ENCODE measurements at places on chromosomes 7 and 10.

DNA sequence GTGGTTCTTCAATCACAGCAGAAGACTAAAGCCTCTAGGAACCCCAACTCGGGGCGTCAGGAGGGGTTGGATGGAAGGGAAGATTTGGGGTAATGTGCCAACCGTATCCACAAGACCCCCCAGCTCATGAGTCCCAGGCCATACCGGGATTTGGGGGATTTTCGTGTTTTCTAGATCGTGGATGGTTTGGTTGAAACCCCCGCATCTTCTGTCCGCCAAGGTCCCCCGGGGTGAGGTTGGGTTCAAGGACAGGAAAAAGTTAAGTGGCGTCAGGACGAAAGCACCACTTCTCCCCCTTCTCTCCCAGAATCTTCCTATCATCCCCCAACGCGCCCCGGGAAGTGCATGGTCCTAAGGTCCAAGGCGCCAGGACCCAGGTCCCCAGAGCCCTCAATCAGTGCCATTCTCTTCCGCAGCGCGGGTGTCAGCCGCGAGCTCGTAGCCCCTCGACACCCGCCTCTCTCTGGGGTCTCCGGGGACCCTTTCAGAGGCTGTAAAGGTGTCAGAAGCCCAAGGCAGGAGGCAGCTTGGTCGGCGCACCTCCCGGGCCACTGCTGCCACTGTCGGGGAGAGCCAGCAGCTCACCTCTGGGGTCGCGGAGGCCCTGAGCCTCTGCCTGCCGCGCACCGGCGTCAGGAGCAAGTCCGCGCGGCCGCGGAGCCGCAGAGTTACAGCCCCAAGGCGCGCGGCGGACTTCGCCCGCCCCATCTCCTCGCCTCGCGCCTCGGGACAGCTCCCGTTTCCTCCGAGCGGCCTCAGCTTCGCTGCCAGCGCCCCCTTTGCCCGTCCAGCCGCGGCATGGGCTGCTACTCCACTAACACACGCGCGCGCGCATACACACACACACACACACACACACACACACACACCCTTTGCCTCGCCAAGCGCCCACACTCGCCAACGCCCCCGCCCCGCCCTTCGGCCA, 1.5 kb downstream of the MKX start:
- DNase-seq = no peak

GRCh38 chr10:97465982-97466381, 20.0 kb downstream of the ZDHHC16 start:
- DNase-seq = no peak

- DNase-seq = no peak
Measured at GRCh38 chr10:119651514-119652360, 557 bp downstream of the BAG3 start.

GRCh38 chr7:6143997-6144396, 112.8 kb downstream of the ANKRD61 start:
- DNase-seq = no peak

- peak; percentile 79 for DNase-seq
Measured at GRCh38 chr7:36264123-36264801, 111.2 kb downstream of the EEPD1 start.

- no peak for DNase-seq
Measured at GRCh38 chr7:71193099-71193810, 61.3 kb downstream of the GALNT17 start.

DNA sequence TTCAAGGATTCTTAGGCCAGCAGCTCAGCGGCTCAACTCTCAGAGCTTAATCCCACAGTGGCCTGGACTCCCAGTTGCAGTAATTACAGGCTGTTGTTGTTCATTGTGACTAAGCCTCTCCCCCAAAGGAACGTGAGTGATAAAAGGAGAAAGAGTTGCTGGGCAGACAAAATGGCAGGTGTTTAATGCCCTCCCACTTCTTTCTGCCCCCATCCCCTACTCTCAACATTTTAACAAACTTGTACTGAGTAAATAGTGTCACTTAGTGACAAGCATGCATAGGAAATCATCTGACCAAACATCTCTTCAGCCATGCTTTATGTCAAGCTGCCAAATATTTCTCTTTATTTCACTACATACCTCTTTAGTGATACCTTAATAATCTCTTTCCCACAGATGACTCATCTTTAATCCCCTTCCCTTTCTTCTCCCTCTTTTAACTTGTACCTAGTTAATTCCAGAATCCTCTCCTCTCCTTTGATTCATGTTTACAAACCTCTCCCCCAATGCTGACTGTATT, 12.4 kb upstream of the MTERF1 start:
- DNase-seq = no peak

DNA sequence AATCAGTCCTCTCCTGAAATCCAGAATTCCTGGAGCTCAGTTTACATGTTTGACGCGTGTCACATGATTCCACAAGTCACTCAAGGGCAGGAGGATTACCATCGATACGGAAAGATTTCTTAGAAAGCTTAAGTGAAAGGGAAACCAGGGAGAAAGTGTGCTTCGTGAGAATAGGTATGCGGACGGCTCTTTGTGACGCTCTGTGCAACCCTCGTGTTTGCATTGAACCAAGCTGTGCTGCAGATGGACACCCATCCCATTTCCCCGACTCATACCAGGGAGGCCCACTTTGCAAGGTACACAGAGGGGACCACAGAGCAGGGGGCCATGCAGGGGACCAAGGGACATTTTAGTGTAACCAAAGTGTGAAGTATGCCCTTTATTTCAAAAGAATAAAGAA, 43.2 kb downstream of the IKZF1 start:
- DNase-seq = no peak

DNA sequence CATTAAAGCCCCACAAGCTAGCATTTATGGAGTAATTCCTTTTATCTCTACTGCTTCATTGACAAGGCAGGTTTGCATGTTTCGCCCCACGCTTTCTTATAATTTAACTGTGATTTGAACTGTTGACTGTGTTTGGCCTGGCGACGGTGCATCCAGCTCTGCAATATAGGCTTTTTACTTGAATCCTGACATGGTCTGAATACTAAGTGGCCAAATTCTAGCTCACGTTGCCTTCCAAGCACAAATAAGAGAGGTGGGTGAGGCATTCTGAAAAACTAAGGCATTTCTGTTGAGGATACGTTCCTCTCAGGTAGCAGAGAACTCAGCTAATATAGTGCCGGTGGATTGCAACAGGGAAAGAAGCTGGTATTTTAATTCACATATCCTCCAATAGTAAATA, 61.8 kb downstream of the NRP1 start:
- DNase-seq = no peak

DNA sequence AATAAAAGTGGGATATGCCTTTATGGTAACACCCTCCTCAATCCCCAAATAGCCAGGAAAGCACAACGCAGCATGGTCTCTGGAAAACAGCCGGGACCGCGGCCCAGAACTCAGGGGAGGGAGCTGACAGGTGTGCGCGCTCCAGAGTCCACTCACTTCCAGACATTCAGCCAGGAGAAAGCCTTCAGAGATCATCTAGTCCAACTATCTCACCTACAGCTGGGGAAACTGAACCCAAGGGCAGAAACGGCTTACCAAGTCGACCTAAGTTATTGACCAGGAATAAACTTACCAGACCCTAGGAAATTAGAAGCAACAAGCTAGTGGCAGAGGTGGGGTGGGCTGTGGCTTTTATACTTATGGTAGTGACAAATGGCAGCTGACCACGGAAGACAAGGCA, 16.4 kb downstream of the GSDME start:
- DNase-seq = no peak

GRCh38 chr7:90212149-90212495, 582 bp downstream of the STEAP2 start:
- no peak for DNase-seq

GRCh38 chr7:77430927-77431326, 14.8 kb upstream of the GSAP start:
- no peak for DNase-seq

GRCh38 chr7:103148994-103149807, at the start of gene NAPEPLD:
Gene NAPEPLD (minus strand): TSS chr7:103149099. CDS start chr7:103128776, 20,323 bp downstream.
- peak; percentile 94 for DNase-seq

- DNase-seq = peak; percentile 2
Measured at GRCh38 chr7:31372231-31372959, 31.9 kb upstream of the NEUROD6 start.

- DNase-seq = no peak
Measured at GRCh38 chr7:17239683-17240521, 58.5 kb upstream of the AHR start.

GRCh38 chr7:106448992-106449859, 164.4 kb upstream of the NAMPT start:
- no peak for DNase-seq

DNA sequence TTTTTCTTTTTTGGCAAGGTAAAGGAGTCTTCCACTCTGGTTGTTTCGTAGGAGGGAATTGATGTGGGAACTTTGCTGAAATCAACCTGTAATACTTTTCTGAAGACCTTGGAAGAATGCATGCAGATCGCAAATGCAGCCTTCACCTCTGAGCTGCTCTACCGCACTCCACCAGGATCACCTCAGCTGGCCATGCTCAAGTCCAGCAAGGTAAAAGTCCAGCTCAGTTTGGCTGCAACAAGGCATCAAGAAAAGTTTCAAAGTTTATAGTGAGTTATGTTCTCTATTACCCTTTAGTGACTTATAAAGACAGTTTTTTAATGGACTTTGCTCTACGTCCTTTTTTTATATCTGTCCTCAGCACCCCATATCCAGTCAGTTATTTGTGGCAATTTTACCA, 21.0 kb downstream of the PLEKHA8 start:
- no peak for DNase-seq

DNA sequence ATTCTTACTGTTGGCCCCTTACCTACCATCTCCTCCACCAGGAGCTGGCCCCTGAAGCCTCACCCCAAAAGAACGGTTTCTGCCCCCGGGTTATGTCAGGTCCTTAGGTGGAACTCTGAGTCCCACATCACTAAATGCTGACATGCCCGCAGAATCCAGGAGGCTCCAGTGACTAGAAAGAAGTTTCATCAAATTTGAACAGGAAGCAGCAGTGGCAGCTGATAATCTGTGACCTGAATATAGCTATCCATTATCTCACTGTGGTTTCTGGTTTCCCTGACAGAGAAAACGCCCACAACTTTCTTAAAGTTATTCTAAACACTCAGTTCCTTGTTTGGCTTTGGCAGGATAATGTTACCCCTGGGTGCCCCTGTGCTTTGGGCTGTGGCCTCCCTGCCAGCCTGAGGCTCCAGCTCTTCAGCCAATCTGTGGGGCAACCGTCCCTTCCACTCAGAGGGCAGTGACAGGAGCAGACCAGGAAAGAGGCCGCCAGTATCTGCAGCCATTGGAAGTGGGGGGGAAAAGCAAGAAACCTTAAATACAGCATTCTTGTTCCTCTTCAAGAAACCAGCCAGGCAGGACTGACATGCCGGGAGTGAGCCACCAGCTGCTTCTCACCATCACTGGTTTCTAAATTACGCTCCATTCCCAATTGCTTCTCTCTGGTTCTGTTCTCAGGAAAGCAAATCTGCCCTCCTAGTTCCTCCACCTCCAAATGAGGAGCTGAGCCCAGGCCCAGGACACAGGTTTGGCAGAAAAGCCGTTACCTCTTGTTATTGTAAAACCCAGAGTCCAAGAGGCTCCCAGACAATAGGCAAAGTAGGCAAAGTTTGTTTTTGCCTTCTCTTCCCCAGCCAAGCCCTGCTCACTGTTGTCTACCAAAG, 41.2 kb upstream of the VCL start:
- DNase-seq = peak; percentile 63

DNA sequence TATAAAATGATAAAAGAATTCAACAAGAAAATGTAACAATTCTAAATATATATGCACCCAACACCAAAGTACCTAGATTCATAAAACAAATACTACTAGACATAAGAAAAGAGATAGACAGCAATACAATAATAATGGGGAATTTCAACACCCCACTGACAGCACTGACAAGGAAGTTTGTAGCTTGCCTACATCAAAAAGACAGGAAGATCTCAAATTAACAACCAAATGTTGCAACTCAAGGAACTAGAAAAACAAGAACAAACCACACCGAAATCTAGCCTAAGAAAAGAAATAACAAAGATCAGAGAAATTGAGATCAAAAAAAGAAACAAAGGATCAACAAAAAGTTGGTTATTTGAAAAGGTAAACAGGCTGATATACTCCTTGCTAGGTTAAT, 36.5 kb upstream of the TNKS2 start:
- DNase-seq = no peak

DNA sequence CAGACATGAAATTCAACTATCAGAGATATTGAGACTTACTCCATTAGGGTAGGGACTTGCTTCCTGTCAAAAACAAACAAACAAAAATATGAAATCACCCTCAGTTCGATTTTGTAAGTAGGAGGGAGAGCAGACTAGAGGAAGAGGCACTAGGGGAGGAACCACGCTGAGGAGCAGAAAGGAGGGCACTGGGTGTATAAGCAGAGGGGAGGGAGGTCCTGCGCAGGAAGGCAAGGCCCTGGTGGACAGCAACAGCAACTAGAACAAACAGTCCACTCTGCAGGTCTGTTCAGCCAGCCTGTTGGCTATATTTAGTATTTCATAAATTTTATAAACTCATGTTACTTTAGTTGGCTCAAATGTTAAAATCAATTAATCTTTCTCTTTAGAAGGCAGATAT, 937.1 kb upstream of the C7orf33 start:
- DNase-seq = no peak

DNA sequence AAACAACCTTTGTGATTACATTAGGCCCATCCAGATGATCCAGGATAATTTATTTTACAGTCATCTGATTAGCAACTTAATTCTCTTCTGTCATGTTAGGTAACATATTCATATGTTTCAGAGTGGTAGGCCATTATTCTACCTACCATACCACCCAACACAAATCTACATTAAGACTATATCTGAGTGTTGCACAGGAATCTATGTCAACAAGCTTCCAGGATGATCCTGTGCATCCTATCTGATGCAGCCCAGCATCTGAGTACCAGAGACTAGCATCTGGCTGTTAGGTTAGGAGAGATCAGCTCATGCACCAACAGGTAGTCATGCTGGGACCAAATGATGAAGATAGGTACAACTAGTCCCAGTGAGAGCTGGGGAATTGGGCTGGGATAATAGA, 1.3 kb upstream of the DDX56 start:
- no peak for DNase-seq

GRCh38 chr7:3867863-3868262, 566.8 kb downstream of the SDK1 start:
- no peak for DNase-seq

DNA sequence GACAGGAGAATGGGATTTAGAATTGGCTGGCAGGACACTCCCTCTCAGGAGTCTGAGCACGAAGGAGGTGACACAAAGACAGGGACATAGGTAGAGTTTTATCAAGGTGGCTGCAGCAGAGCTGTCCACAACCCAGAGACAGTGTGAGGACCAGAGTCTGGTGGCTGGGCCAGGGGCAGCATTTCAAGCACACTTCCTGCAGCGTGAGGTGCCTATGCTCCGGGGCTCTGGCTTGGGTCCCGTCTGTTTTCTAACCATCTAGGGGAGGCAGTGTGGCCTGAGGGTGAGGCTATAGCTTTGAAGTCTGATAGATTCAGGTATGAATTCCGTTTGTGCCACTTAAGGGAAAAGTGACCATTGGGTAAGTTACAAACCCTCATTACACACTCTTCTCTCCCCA, 222.7 kb upstream of the ZMIZ1 start:
- DNase-seq = no peak

DNA sequence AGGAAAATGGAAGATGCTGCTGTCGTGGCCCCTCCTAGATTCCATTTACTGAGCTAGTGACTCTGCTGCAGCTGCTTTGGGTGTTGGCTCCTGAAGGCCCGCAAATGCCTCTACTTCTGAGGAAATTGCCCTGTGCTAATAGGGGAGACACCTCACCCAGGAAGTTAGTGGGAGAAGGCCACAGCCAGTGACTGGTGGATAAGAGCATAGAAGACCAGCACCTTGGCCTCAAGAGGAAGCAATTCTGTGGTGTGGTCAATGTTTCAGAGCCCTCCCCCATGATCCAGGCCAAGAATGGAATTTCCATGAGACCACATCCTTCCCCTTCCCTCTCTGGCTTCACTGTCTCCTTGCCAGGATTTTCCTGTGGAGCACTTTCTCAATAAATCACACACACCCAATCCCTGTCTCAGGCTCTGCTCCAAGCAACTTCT, 25.0 kb upstream of the FZD1 start:
- no peak for DNase-seq
